Esophagus squamous epithelium (tissue), 5 donors: ENCODE measurements at places on chromosomes 3 and 15.

DNA sequence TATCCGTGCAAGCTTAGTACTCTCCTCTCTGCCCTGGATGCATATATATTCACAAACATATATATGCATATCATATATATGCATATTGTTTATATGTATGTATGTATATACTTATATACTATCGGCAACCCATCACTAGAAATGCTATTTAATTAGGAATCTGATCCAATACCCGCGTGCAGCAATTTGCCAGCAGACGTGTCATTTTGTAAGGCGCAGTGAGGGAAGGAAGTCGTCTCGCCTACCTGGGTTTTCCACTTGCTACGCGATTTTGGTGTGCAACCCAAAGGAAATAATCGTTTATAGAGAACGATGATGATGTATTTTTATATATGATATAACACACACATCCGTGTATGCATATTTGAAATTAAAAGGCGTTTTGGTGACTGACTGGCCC is 5.6 kb upstream of the FEZF2 start:
- no peak for DNase-seq

DNA sequence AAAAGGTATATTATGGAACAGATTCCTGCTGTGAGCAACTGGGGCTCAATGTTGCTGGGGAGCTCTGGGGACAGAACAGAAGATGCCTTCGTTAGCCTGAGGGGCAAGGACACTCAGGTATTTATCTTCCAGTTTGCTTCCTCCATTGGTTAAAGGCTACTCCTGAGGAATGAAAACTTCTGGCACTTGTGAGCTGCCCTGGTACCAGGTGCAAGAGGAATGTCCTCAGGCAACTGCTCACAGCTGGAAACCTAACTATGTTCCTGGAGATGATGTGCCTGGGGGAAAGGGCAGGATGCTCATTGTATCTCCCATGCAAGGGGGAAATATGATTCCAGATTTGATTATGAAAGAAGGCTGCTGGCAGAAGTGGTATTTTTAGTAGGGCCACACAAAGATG is 54.0 kb upstream of the BBX start:
- no peak for DNase-seq

DNA sequence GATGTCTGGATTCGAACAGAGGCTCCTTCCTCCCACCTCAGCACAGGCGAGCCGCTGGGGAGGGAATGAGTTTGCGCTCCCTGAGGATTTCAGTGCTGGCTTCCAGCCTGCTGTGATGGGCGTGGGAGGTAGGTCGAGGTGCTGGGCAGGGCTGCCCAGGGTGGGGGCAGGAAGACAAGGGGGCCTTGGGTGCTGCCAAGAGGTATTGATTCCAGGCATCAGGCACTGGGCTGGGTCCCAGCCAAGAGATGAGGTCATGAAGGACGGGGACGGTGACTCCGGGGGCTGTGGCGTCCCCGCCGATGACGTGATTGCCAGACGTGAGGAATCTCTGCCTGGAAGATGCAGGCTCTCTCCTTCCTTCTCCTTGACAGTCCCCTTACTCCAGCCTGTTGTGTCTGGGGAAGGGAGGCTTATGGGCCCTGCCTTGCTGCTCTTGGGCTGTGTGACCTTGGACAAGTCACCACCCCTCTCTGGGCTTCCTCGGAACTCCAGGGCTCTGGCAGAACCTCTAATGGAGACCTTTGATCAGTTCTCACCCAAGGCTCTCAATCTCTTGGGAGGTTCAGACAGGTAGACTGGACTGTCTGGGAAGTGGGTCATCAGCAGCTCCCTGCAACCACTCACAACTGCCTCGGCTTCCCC is 116.8 kb downstream of the FBLN2 start:
- DNase-seq: no peak

- DNase-seq: no peak
Observed at GRCh38 chr3:3110299-3110630, at the start of gene IL5RA. Gene IL5RA, minus strand, starts transcription at chr3:3110374. Its CDS starts 5,390 bp downstream, at chr3:3104984.

- no peak for DNase-seq
Observed at GRCh38 chr3:31671976-31672375, 139.3 kb downstream of the STT3B start.

- no peak for DNase-seq
Observed at GRCh38 chr3:191355406-191355805, 25.1 kb upstream of the UTS2B start.

- DNase-seq: no peak
Observed at GRCh38 chr3:143590660-143591059, 257.6 kb downstream of the SLC9A9 start.

GRCh38 chr15:69132977-69133861 is 27.2 kb upstream of the GLCE start:
- no peak for DNase-seq

GRCh38 chr15:51681303-51681963 is at the start of gene SCG3:
Gene SCG3, plus strand, starts transcription at chr15:51681503. Its CDS starts 253 bp downstream, at chr15:51681756.
- peak; percentile 5 for DNase-seq

GRCh38 chr3:10379961-10380360 is 59.0 kb upstream of the SEC13 start:
- no peak for DNase-seq

DNA sequence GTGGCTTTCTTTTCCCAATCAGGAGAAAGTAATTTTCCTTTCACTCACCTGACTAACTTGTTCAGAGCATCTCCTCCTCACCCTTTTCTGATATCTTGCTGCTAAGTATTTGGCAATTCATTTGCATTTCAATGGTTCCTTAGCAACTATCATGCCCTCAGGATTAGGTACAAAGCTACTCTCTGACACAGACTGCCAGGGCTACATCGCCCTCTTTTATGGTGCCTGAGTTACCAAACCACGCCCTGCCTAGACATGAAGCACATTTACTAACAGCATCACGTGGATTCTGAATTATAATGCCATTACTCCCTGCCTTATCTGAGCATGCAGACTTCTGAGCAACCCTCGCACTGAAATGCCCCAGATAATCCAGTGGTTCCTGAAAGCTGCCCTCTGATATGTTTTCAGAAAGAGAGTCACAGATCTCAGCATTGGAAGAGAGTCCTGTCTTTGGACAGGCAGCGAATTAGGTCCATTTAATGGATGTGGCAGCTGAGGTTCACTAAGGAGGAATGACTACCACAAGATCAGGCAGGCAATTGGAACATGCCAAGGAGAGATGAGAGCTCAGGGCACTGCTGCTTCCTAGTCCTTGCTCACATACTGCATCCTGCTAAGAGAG is 14.5 kb downstream of the EPHB1 start:
- no peak for DNase-seq

DNA sequence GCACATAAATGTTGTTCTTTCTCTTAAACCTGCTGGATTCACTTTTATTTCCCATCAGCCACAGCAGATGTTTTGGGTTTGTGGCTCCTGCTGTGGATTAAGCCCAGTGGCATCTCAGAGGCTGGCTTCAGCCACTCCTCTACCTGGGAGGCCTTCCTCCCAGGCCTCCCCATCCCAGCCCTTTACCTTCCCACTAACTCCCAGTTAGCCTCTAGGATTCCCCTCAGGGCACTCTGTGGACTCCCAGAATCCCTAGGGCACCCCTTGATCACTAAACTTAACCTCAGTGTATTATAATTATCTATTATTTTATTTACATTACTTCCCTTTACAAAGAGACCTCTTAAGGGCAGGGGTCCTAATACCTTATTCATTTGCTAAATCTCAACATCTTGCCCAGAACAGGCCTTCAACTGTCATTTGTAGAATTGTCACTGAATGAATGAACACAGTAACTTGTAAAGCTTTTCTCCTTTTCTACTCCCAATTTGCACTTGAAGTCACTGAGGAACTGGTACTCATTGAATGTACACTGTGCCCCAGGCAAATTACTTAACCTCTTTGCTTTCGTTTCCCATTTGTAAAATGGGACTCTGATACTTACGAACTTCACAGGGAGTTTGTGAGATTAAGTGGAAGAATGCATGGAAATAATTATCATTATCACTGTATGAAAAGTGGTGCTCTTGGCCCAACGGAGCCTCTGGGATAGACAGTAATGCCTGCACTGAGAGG is 8.3 kb downstream of the CCDC13 start:
- DNase-seq: no peak

DNA sequence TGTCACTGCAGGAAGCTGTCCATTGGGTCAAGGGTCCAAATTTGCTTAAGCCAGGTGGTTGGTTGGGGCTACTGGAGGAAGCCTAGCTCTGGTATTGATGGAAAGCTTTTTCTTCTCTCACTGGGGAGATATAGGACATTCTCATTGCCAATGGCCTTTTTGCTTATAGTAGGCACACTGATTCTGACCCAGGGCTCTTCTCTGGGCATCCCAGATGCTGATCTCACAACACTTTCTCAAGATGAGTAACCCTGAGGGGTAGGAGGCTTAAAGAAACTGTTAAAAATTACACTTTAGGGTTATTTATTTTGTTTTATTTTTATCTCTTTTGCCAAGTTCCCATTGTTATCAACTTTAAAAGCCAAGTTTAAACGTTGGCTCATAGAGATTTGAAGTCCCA is 337.8 kb downstream of the LRRC3B start:
- no peak for DNase-seq

GRCh38 chr15:88791637-88792036 is 11.6 kb upstream of the ACAN start:
- no peak for DNase-seq

DNA sequence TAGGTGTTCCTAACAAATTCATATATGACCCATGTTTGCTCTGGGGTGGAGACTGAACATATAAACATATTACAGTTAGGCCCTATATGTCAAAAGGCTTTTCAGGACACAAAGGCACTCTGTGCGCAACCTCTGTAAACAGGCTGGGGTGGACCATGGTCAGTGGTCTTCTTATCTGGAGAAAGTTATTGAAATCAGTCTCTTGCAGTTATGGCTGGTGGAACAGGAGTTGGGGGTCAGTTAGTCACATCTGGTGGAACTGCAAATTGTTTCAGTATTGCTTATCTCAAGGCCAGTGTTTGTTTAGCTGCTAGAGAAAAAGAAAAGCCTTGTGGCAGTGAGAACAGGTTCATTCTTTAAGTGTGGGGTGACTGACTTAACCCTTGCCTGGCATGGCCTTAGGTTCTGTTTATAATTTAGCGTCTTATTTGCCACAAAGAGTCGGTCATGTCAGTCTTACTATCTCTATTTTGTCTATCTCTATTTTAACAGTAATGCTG is 5.9 kb upstream of the GP9 start:
- no peak for DNase-seq

DNA sequence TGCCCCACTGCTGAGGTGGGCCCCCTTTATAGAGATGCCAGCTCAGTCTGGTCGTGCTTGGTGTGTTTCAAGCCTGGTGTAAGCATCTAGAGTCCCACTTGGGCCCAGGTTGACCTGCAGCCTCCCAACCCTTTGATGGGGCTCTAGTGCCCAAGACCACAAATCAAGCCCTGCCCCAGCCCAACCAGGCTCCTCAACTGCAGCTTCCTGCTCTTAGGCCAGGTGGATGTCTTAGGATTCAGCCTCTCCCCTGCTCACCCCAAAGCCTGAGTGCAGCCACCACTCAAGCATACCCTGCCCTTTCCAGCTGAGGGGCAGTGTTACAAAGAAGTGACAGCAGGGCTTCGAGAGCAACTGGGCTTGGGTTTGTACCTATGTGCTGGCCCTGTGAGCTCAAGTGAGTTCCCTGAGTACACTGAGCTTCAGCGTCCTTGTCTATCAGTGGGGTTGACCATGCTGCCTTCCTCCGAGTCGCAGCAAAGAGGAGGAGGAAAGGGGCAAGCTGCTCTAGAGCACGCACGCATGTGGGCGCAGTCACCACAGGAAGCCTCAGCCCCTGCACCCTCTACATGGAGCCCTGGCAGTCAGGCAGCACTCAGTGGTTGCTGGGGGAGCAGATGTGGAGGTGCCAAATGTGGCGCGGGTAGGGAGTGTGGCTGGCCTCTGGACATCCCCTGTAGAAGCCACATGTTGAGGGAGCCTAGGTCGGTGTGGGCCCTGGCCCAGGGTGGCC is 120.7 kb downstream of the EEFSEC start:
- no peak for DNase-seq

GRCh38 chr15:101482526-101483371 is 6.8 kb downstream of the PCSK6 start:
- DNase-seq: no peak

DNA sequence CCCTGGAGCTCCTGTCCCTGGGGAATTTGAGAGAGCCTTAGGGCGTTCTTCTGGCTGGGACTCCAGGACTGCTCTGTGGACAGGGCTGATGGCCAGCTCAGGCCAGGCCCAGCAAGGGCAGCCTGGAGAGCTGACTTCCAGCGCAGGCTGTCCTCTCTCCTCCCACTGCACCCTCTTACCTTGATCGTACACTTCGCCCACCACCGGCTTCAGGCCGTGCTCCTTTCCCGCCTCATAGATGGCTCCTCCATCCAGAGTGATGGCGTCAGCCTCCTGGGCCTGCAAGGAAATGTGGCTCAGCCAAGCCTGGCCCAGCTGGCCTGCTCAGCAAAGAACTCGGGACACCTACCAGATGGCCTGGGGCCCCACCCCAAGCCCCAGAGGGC is 3.1 kb downstream of the MELTF start:
- no peak for DNase-seq

GRCh38 chr15:42313463-42313862 is 40.2 kb upstream of the TMEM87A start:
- DNase-seq: no peak

- DNase-seq: no peak
Observed at GRCh38 chr3:33521736-33522135, 81.5 kb upstream of the UBP1 start.

GRCh38 chr3:40855871-40856270 is 331.1 kb downstream of the ZNF621 start:
- no peak for DNase-seq

GRCh38 chr3:100033903-100034471 is 80.3 kb downstream of the FILIP1L start:
- DNase-seq: no peak

GRCh38 chr15:75361989-75362641 is 6.3 kb downstream of the MAN2C1 start:
- DNase-seq: no peak

GRCh38 chr3:138296639-138297038 is 33.0 kb downstream of the NME9 start:
- DNase-seq: no peak

- no peak for DNase-seq
Observed at GRCh38 chr15:79991826-79992225, 20.8 kb upstream of the BCL2A1 start.

GRCh38 chr3:148238421-148238821 is 459.3 kb upstream of the AGTR1 start:
- DNase-seq: no peak
